ENCODE measurements at places on chromosomes 7 and 10.

GRCh38 chr7:108598153-108598552, 28.5 kb downstream of the DNAJB9 start:
- no peak for DNase-seq

DNA sequence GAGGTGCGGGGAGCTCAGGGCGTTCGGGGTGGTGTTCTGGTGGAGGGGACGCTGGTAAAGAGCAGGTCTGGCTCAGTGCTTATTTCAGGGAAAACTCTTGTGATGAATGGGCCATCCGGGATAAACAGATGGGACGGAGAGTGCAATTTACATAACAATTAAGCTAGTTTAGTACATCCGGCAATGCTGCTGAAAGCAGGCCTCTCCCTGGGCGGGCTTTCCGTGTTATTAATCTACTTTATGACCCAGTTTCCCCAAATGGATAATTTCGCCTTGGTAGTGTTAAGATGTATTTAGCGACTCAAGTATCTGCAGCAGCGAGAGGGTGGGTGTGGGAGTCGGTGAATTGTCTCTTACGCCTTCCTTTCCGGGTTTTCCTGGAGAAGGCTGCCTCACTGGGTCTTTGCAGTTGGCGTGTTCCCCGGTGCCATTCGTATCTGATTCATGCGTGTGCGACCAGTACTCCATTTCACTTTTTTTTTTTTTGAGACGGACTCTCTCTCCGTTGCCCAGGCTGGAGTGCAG, 25.2 kb downstream of the FOXK1 start:
- no peak for DNase-seq

GRCh38 chr7:73909051-73909941, 48.3 kb downstream of the TMEM270 start:
- DNase-seq = no peak

GRCh38 chr10:73339436-73339835, 19.2 kb downstream of the CFAP70 start:
- no peak for DNase-seq

DNA sequence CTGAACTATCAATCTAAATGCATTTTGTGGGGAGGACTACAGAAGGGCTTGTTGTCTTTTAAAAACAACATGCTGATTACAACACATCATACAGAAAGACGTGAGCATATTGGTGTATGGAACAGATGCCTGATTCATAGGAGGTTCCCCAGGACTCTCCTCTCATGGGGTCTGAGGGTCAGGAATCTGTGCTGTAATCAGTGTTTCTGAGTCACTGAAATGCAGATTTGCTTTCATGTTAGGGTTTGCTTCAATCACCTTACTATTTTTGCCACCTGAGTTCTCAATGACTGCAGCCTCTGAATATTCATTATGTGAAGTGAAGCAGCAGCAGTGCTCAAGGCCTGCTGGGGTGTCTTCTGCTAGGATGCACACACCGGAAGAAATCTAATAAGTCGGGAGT, 550 bp upstream of the ANK3 start:
- DNase-seq = no peak

DNA sequence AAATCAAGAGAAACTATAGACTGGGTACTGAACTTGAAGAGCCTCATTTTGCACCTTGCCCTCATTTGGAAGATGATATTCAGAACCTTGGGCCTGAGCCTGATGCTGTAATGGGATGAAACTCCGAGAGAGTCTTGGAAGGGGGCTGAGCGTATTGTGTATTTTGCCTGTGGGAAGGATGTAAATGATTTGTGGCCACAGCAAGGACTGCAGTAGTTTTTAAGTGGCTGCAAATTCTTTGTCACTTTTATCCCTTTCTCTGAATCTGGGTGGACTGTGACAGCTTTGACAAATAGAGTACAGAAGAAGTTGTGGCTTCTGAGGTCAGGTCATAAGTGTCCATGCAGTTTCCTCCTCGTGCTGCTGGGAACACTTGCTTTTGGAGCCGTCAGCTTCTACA, 221.2 kb downstream of the ADRA2A start:
- no peak for DNase-seq

Data from AG20443 (cell line).